ENCODE measurements at places on chromosomes 1 and 21. TPM values are rescaled to one million over a fixed set of nuclear protein-coding genes. Genes with fewer than 3 reads are reported as not detected.

EFNA1 gene
- total RNA-seq, result 56.1 TPM

PLA2G2F gene
- total RNA-seq, result not detected

KCNJ10 gene
- total RNA-seq, result 0.33 TPM

TFF2 gene
- not detected for total RNA-seq

FLVCR1 gene
- 7.8 TPM for total RNA-seq

TMEM269 gene
- not detected for total RNA-seq

TRIM63 gene
- not detected for total RNA-seq

GRCh38 chr1:239718997-239719628 lies 332.7 kb downstream of the CHRM3 start:
- DNase-seq, result no peak

GRCh38 chr21:22444990-22445389 lies 1446.8 kb downstream of the NCAM2 start:
- no peak for DNase-seq

DNA sequence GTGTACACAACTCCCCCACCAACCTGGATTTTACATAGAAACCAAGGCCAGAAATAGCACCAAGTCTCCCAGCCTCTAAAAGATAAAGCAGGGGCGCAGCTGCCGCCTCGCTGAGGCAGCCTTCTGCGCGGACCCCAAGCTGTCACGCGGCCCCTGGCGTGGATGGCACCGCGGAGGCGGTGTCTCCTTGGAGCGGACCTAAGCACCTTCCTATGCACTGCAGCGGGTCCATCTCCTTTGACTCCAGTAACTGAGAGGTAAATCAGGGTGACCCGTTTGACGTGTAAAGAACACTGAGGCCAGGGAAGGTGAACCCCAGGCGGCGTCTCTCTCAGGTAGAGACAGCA lies 17.0 kb downstream of the ZNF697 start:
- DNase-seq, result no peak

DNA sequence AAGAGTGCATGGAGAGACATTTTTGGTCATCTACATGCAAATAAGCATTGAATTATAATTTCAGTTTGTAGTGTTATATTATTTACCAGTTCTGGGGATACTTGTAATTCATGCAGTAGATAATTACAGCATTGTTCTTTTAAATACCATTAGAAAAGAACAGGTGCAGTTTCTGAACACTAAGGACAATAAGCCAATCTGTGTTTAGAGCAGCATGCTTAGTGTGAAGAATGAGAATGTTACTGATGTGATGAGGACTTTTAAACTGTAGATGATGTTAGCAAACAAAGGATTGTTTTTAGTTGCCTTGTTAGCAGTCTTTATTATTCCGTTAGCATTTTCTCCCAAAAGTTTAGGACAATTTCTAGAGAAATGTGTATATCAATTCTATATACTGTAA lies 348.3 kb downstream of the BRINP3 start:
- no peak for DNase-seq

DNA sequence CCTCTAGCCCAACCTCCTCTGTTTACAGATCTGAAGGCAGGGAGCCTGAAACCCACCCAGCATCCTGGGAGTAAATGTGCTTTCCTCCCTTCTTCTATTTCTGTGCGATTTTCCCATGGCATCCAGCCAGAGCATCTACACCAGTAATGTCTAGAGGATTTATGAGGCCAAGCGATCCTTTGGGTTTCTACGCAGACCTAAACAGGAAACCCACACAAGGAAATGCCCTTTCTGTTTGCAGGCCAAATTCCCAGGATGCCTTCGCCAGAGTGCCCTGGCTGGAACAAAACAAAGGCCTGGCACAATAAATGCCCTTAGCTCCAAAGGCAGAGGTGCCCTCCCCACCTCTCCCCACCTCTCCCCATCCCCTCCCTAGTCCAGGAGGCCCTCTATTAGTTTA lies 110.5 kb upstream of the CDC42BPA start:
- DNase-seq, result no peak

DNA sequence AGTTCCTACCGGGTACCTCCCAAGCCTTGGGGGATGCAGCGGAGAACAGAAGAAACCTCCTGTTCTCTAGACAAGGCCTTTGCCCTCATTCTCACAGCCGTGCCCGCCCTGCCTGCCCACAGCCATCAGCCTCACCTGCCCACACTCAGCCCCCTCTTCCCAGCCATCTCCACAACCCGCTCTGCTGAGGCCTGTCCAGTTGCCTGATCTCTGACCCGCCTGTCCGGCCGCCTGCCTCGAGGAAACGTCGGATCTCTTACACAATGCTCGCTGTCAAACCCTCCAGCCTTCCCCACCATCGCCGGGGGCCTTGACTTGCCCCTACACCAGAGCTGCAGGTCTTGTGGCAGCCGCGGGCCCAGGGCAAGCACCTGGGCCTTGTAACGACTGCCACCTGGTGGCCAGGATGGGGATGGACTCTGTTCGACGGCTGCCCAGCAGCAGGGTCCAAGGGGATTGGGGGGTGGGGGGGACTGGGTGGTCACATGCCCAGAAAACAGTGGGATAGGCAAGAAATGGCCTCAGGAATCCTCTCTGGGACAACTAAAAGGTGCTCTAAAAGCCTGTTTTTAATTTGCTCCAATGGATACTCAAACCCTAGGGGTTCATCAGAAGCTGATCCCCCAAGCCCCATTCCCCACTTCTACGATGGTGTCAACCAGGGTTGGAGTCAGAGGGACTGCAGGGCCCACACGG lies 31.0 kb downstream of the SLC45A1 start:
- peak; percentile 62 for DNase-seq

DNA sequence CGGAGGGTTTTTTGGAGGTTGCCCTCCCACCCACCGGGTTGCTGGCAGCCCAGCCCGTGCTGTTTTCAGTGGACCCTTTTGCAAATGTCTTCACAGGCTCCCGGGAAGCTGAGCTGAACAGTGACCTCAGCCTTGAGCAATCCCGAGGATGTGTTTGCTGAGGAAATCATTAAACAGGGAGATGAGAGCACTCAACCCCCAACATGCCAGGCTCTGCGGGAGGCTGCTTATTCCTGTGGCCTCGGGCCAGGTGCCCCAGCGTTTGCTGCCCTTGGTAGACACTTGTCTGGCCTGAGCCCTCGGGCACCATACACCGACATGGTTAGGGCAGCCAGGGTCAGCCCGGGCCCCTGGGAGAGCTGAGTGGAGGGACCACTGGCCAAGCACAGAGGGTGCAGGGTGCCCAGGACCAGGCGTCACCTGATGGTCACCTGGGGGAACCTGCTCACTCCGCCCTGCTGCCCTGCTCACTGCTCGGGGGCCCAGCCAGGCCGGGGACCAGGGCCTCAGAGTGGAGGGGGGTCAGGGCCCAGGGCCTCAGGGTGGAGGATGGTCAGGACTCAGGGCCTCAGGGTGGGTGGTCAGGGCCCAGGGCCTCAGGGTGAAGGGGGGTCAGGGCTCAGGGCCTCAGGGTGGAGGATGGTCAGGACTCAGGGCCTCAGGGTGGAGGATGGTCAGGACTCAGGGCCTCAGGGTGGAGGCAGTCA lies 42.5 kb upstream of the POFUT2 start:
- DNase-seq, result peak; percentile 97

DNA sequence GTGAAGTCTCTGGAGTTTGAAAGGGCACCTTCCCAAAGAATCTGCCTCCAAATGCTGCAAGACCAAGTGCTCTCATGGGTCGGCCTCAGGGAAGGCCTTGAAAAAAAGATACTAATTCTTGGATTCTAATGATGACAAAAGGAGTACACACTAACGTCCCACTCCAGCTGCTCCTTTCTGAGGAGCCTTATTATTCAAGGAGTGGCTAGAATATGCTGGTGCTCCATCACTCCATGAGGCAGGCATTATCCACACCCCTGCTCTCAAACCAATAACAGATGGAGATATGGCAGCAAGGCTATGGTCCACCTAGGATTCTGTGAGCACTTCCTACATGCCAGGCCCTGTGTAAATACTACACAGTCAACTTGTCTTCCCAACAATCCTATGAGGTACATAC lies 54.4 kb downstream of the FAM78B start:
- no peak for DNase-seq

GRCh38 chr1:107135463-107135862 lies 5.4 kb upstream of the NTNG1 start:
- peak; percentile 16 for DNase-seq

DNA sequence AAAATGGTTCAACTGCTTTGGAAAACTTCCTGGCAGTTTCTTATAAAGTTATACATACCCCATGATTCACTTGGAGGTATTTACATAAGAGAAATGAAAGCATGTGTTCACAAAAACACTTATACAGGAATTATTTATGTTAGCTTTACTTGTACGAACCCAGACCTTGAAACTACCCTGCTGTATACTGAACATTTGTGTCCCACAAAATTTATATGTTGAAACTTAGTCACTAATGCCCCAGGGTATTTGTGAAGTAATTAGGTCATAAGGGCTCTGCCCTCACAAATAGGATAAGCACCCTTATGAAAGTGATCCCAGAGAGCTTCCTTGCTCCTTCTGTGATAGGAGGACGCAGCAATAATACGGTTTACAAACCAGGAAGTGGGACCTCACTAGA lies 42.7 kb upstream of the B3GALT2 start:
- no peak for DNase-seq

GRCh38 chr1:68223687-68224086 lies 8.6 kb downstream of the WLS start:
- no peak for DNase-seq

DNA sequence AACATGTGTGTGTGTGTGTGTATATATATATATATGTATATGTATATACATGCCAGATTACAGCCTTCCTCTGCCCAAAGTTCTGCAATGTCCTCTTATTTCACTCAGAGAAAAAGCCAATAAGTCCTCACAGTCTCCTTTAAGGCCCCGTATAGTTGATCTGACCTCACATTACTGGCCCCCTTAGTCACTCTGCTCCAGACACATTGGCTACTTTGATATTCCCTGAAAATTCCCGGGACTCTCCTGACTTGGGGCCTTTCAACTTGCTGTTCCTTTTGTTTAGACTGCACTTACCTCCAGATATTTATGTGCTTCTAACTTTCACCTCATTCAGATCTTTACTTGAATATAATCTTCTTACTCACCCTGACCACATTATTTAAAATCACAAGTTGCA lies 4.2 kb upstream of the BSDC1 start:
- no peak for DNase-seq

GRCh38 chr1:222653178-222653827 lies 35.4 kb downstream of the MIA3 start:
- no peak for DNase-seq

DNA sequence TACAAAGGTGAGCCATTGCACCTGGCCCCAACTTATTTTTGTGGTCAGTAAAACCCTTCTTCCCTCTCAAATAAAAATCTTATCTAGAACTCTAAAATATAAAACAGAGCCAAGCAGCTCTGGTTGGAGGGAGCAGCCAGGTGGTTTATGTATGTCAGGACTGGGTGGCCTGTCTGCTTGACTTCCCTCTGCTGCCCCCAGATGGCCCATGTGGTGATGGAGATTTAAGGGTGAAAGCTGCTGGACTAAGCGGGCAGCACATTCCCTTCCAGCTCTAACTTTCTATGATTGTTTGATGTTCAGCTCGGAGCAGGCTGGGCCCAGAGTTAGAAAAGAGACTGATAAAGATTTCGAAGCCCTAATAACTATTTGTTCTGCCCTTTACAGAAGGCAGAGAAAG lies 11.9 kb upstream of the PAQR6 start:
- DNase-seq, result no peak

DNA sequence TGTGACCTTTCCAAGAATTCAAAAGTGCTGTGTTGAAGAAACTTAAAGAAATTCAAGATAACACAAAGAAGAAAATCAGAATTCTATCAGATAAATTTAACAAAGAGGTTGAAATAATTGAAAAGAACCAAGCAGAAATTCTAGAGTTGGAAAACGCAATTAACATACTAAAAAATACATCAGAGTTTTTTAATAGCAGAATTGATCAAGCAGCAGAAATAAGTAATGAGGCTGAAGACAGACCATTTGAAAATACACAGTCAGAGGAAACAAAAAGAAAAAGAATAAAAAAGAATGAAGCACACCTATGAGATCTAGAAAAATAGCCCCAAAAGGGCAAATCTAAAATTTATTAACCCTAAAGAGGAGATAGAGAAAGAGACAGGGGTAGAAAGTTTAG lies 218.1 kb upstream of the KAZN start:
- no peak for DNase-seq

GRCh38 chr1:236154671-236155398 lies 12.5 kb downstream of the GPR137B start:
- DNase-seq, result no peak

GRCh38 chr1:246907472-246907871 lies 24.3 kb downstream of the AHCTF1 start:
- DNase-seq, result peak; percentile 16

- no peak for DNase-seq
Measured at GRCh38 chr1:115193046-115193828, 103.9 kb upstream of the TSPAN2 start.

GRCh38 chr1:222392556-222392955 lies 155.3 kb downstream of the HHIPL2 start:
- no peak for DNase-seq

GRCh38 chr1:228283043-228283371 lies 75.2 kb downstream of the OBSCN start:
- no peak for DNase-seq

DNA sequence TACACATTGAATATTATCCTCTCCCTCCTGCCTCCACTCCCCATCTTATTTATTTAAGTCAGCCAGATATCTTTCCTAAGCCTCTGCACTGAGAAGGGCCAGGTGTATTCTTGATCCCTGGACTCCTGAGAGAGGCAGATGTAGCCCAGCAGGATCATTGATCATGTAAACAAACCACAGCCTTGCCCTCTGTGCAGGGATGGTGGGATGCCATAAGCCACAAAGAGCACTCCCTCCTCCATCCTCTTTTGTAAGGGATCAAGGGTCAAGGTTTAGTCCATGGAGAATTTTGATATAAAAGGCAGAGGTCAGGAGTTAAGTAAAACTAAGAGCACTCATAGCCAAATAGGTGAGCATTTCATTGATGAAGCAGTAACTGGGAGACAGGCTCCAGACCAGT lies 17.3 kb downstream of the PHGDH start:
- no peak for DNase-seq

Data from thyroid gland (tissue), 4 donors.